ENCODE measurements at places on chromosomes 2 and 18. TPM values are rescaled to one million over a fixed set of nuclear protein-coding genes. Genes with fewer than 3 reads are reported as not detected.
A peak's percentile ranks its signal among the peaks of the same experiment; 100 is the strongest.

DNA sequence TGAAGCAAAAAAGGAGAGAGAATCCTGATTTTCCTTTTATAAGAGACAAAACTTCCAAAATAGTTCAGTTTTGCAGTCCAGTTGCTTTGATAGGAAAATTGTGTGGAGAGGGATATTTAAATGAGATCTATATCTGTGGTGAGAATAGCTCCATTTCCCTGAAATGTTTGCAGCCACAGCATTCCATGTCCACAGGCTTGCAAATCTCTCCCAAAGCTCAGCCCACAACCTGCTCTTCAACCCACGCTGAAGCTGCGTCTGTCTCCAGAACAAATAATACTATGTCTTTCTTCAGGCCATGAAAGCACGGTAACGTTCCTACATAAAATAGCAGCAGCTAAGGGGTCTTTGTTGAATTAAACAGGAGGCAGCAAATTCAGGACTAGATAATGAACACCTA is 31.8 kb downstream of the TMEM17 start:
- no peak for DNase-seq

DNA sequence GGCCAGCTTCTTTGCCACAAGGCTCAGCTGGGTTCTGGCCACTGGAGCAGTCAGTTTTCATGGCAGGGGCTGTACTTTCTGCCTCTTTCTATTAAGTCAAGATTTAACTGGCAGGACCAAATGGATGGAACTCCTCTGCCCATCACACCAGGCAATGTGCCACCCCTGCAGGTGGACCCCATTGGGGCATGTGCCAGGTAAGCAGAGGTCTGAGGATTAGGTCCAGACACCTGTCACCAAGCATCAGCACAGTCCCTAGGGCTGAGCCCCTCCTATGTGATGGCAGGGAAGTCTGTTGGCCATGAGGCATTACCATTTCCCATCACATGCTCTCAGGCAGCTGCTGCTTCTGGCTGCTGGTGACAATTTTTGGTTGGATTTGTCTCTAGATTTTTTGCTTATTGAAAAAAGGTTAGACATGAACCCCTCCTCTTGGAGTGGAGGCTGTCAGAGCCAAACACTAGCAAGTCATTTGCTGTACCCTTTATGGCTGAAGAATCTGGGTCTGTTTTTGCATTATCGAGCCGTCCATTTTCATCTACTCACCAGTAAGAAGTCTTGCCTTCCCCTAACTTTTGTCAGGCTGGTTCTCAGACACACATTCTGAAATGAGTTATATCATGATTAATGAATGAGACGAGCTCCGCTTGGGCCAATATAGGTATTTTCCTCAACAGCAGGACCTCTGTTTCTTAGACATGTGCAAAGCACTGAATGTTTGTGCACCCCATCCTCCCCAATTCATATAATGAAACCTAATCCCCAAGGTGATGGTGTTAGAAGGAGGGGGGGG is 328.0 kb downstream of the TSN start:
- DNase-seq: no peak

DNA sequence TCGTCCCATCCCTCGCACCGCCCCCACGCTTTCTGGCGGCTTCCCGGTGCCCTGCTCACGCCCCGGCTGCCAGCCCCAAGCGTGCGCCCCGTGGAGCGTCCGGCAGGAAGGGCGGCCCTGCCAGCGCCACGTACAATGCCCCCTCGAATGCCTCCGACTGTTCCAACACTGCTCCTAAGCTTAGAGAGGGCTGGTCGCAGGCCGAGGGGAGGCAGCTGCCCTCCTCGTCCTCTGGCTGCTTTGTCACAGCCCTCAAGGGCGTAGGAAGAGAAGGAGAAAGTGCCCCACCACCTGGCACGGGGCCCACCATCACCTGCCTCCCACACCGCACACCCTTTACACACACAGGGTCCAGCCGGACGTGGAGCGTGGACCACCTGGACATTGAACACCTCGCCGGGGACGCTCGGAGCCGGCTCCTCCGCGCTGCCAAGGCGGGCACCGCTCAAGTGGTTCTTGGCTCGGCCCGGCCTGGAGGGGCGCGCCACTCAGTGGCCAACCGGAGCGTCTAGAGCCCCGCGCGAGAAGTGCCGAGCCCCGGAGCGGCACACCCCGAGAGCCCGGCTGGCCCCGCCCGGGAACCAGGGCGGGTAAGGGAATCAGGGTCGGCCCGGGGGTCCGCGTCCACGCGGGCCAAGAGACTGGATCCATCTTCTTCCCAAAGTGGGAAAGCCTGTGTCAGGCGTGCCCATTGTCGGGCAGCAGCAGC is 830 bp downstream of the DNER start:
- no peak for DNase-seq

GRCh38 chr2:17652681-17653394 is 100.8 kb downstream of the SMC6 start:
- no peak for DNase-seq

- DNase-seq: no peak
Measured at GRCh38 chr2:9018534-9018933, 15.1 kb upstream of the MBOAT2 start.

DNA sequence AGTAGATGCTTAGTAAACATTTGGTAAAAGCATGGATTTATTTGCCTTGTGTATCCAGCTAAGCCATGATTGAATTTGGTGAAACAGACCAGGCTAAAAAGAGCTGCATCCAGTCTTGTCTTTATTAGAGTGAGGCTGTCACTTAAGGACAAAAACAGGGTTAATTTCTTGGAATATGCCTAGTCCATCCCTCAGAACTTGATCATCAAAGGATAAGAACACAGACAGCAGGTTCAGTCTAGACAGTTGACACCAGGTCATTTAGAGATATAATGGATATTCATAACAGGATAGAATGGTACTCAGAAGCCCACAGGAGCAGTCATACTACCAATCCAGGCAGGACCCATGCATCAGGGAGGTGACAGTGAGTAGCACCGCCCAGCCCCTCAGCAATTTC is 434.9 kb upstream of the ST6GAL2 start:
- no peak for DNase-seq

GRCh38 chr2:231110551-231110950 is 14.3 kb downstream of the HTR2B start:
- peak; percentile 85 for DNase-seq

- no peak for DNase-seq
Measured at GRCh38 chr2:233980955-233981561, 63.9 kb downstream of the TRPM8 start.

DNA sequence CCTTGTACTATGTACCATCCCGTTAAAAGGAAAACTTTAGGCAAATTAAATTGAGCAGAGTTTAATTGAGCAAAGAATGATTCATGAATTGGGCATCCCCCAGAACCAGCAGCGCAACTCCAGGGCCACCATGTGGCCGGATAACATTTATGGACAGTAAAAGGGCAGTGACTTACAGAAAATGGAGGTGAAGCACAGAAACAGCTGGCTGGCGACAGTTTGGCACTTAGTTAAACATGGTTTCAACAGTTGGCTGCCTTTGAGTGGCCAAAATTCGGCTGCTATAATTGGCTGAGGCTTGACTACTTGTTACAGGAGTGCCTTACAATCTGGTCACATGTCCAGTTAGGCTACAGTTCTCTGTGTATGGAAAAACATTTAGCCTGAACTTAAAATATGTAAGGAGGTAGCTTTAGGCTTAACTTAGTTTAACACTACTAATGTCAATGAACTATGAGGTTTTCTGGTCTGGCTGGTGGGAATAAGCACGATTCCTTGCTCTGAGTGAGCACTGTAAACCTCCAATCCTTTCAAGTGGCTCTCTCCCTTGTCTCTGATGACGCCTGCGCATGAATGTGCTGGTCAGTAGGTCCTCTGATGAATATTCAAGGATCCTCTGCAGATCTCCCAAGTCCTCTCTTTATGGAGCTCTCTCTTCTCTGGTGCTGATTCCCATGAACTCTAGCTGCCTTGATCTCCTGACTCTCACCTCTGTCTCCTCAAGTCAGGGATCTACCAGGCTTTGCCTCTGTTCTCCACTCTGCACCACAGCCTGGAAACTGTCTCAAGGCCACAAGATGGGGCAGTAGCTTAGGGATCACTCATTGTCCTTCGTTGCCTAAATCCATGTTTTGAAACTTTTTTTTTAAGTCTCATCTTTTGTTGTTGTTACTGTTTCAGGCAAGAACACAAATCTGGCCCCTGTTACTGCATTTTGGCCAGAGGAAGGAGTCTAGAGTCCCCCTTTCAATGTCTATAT is 24.4 kb upstream of the RAB31 start:
- DNase-seq: peak; percentile 47

DNA sequence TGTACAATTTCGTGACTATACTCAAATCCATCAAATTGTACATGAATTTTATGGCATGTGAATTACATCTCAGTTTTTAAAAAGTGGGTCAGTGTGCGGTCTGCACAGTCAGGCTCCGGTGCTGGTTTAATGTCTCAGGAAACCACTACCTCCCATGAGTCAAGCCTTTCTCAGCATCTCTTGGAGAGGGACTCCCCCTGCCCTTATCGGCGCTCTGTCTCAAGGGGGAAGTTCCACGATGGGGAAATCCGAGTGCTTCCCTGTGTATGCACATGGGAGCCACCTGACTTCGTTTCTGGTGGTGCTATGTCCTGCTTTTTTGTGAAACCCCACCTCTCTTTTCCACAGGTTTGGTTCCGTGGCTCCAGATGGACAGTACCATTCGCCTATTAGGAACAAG is 72.5 kb downstream of the ACOXL start:
- no peak for DNase-seq

DNA sequence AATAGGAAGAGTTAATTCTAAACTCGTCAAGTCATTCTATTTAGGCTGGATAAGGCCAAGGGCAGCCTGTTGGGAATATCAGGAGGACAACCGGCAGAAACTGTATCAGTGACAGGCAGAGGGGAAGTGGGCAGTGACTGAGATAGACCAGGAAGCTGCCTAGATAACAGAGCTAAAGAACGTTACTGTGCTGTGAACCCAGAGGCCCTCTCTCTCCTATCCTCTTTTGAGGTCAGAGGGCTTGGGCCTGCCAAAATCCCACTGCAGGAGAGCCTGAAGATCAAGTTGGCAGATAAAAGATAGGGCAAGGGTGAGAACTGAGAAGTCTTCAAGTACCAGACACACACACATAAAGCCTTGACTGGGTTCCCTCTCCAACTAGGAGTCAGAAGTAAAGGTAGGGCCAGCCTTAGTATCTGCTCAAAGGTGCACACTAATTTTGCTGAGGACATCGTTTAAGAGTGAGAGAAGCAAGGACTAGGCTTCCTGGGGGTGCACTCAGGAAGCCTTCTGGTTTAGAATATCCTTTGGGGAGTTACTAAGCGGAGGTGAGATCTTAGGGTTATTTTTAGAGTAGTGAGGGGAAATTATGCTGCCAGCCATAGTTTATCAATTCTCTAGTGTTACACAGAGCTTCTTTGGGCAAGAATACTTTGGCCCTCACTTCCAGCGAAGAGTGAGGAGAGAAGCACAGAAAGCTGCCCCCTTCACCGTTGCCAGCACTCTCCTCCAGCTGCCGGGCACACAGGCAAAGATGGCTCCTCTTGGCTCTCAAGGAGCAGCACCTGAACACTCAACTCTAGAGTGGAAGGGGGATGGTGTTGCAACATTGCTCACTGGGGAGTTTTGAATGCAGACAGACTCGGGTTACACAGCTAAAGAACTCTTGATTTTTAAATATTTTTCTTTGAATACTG is 9.8 kb downstream of the CAVIN2 start:
- no peak for DNase-seq

DNA sequence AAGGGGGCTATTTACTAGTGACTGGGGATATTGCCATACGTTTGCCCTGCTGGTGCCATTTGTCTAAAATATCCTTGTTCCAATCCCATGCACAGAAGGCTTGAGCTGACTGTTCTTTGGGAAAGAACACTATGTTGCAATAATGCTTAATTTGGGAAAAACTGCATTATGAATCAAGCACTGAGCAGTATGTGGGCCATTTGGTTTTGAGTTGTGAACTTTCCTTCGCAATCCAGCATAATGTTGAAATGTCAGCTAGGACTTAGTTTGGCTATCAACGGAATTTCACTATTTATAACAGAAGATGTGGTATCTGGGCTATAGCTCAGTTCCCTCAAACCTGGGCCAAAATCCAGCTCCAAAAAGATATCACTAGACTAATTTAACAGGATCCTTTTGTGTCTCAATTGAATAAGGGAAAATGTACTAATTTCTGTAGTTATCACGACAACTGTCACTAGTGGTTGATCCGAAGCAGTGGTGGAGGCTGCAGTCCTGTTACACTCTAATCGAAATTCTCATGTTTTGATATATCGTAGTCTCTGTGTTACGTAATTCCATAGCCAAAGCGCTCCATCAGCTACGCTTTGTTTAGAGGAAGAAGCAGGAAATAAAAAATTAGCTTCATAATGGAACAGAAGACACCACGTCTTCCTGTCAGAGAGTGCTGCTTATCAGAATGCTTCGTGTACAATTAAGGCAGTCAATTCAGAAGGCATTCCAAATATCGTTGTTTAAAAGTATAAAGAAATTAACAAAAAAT is 686.8 kb upstream of the SALL3 start:
- DNase-seq: no peak

GRCh38 chr2:200725596-200725995 is 86.1 kb upstream of the BZW1 start:
- DNase-seq: no peak

GRCh38 chr2:118319271-118319684 is 231.0 kb downstream of the INSIG2 start:
- DNase-seq: no peak

GRCh38 chr18:45290364-45290763 is 324.9 kb upstream of the SLC14A2 start:
- DNase-seq: no peak

DNA sequence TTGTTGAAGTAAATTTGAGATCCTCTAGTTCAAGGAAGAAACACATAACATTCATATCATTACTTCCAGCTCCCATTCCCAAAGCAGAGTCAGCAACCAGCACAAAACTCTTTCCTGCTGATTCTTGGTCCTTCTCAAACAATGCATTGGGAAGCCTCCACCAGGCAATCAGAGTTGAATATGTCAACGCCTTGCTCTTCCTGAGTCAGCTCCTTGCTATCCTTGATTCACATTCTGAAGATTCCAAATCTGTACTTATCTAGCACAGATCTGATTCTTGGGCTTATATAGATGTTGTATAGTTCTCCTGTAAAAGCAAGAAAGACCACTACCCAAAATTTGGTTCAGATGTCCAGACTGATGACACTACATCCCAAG is 29.6 kb downstream of the CFAP210 start:
- no peak for DNase-seq

DNA sequence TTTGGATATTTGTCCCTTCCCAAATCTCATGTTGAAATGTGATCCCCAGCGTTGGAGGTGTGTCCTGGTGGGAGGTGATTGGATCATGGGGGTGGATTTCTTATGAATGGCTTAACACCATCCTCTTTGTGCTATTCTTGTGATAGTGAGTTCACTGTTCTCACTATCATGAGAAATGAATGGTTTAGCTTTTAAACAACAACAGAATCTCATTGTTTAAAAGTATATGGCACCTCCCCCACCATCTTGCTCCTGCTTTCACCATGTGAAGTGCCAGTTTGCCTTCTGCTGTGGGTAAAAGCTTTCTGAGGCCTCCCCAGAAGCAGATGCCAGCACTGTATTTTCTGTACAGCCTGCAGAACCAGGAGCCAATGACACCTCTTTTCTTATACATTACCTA is 38.1 kb downstream of the KIAA1328 start:
- no peak for DNase-seq

- no peak for DNase-seq
Measured at GRCh38 chr18:2087877-2088673, 483.2 kb downstream of the METTL4 start.

- DNase-seq: no peak
Measured at GRCh38 chr2:41859615-41860514, 188.0 kb upstream of the PKDCC start.

ATP5F1A gene
- 734 TPM for total RNA-seq

KIF5C gene
- under 0.01 TPM for total RNA-seq

AQP12A gene
- total RNA-seq: not detected

PLCD4 gene
- 1.4 TPM for total RNA-seq

COL4A4 gene
- not detected for total RNA-seq
